Non-pigmented ciliary epithelial cell (primary cell): ENCODE measurements at places on chromosomes 1 and 21.

- DNase-seq, result no peak
Measured at GRCh38 chr1:17004466-17005364, 7.0 kb downstream of the ATP13A2 start.

GRCh38 chr1:198699167-198700015 is 60.6 kb downstream of the PTPRC start:
- no peak for DNase-seq

DNA sequence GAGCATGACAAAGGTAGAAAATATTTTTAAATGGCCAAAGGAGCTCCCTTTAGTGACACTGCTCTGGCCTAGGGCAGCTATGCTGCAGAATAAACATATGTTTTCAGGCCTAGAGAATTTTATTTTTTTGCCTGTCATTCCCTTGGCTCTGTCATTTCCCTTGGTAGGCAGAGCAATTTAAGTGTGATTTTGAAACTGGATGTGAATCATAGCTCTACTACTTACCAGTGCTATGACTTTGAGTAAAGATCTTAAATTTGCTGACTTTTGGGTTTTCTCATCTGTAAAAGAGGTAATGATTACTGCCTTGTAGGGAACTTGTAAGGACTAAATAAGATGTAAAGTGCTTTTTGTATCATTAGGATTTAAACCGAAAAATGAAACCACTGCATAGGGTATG is 189.0 kb upstream of the ZRANB2 start:
- DNase-seq, result no peak

- no peak for DNase-seq
Measured at GRCh38 chr1:233912909-233913308, 8.4 kb downstream of the SLC35F3 start.

GRCh38 chr1:67429011-67429527 is 1.1 kb downstream of the SERBP1 start:
- no peak for DNase-seq

- DNase-seq, result no peak
Measured at GRCh38 chr1:147738739-147739476, 21.5 kb downstream of the GJA5 start.

GRCh38 chr1:207495801-207496792 is at the start of gene CR1:
Gene CR1, plus strand, starts transcription at chr1:207496157. Its CDS starts 111 bp downstream, at chr1:207496268.
- no peak for DNase-seq

DNA sequence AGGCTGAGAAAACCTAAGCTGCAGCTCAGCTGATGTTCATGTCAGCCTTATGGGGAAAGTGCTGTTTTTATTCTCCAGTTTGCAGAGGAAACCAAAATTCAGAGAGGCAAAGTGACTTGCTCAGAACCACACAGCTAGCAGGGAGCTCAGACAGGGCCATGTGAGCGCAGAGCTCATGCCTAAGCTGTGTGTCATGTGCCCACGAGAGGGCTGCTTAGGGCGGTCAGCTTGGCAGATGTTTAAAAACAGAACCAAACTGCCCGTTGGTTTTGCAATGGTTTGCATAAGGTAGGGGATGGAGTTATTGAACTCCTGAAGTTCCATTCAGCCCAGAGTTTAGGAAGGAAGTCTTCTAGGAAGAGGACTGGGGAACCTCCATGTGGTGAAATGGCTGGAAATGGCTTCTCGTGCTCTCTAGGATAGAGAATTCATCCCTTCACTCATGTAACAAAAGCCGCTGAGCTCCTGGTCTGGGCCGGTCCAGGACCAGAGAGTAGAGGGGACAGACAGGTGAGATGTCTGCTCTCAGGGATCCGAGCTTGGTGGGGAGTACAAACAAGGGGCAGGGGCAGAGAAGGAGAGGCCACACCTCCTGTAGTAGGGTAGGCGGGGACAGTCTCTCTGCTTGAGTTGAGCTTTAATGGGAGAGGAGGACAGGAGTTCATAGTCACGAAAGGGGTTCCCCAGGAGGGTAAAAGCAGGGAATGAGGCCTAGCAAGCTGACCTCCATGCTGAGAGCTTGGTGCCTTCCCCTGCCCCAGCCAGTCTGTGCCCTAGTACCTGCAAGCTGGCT is 46.9 kb downstream of the ARHGEF10L start:
- DNase-seq, result peak; percentile 53

DNA sequence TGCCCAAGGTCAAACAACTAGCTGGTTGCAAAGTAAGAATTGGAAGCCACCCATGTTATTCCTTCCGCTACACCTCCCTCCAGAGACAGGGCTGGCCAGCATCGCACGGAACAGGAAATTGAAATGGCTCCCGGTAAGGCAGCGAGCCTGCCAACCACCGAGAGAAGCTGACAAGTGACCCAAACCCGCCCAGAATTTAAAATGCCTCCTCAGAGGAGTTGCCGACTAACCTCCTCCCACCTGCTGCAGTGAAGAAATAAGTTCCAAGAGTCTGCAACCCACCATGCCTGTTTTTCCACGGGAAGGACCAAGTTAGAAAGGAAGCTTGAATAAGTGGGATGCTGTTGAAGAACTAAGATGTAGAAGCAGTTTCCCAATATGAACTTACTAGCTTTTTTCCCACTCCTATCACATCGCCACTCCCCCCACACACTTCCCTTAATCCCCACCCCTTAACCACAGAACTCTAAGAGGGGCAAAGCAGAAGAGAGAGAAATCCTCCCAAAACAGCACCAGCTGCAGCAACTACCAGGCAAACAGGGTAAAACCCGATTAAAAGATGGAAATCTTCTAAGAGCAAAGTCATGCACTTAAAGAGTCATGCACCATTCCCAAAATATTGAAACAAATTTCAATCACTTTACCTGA is 78.6 kb downstream of the TIAM1 start:
- DNase-seq, result no peak

- no peak for DNase-seq
Measured at GRCh38 chr1:236472850-236473788, 50.7 kb upstream of the LGALS8 start.

DNA sequence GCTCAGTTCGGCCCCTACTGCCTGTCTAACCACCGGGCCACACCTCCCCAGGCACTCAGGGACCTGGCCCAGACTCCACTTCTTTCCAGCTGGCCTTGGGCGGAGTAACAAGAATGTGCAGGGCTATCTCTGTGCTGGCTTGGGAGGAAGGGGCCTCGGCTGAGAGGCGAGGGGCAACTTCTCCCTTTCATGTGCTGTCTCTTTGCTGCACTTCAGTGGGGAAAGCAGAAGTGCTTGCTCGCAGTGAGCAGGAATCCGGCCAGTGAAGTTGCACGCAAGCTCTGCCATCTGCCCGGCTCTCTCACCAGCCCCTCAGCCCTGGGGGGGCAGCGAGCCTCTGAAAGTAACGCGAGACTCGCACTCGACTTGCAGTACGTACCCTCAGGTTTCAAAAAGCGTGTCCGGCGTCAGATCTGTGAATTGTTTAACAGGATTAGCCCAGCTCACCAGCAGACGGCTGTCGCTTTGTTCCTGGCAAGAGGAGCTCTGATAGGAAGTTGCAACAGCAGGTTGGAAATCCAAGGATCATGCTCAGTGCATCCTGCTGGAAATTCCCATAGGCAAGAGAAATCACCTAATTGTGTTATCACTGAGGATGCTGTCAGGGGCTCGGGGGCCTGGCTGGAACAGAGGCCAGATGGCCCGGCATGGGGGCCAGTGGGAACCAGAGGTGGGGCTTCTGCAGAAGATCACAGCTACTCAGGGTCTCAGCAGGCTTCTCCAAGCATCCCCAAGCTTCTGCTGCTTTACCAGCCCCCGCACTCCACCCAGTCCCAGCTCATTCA is 221.1 kb downstream of the NPHP4 start:
- DNase-seq, result no peak

GRCh38 chr1:47491341-47491753 is 53.5 kb downstream of the FOXD2 start:
- no peak for DNase-seq

GRCh38 chr1:6490181-6491080 is 1.0 kb downstream of the PLEKHG5 start:
- peak; percentile 18 for DNase-seq

DNA sequence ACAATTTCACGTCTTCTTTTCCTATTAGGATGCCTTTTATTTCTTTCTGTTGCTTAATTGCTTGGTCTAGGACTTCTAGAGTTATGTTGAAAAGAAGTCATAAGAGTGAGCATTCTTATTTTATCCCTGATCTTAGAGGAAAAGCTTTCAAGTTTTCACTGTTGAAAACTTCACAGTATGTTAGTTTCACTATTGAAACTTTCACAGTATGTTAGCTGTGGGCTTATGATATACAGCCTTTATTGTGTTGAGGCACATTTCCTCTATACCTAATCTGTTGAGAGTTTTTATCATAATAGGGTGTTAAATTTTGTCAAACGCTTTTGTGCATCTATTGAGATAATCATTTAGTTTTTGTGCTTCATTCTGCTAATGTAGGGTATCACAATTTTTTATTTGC is 227.1 kb downstream of the LHX8 start:
- no peak for DNase-seq

GRCh38 chr21:26833460-26833939 is 11.7 kb downstream of the ADAMTS1 start:
- DNase-seq, result no peak

GRCh38 chr1:9275567-9276034 is 17.1 kb upstream of the SPSB1 start:
- no peak for DNase-seq

DNA sequence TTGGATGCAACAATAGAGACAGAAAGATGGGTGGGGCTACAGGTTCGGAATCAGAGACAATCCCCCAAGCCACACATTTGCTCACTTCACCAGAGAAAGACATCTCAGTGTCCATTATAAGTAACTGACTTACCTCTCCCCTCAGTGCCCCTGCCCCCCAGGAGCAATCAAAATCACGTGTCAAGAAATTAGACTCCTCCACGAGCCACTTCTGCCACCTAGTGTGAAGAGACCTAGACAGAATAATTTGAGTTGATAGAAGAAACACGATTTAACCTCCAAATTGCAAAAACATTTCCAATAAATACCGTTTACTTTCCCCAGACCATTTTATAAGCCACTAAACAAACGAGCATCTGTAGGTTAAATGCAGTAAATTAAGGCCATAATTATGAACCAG is 123.2 kb downstream of the SLC30A10 start:
- DNase-seq, result no peak

GRCh38 chr1:168631671-168632400 is 55.4 kb downstream of the XCL1 start:
- no peak for DNase-seq

DNA sequence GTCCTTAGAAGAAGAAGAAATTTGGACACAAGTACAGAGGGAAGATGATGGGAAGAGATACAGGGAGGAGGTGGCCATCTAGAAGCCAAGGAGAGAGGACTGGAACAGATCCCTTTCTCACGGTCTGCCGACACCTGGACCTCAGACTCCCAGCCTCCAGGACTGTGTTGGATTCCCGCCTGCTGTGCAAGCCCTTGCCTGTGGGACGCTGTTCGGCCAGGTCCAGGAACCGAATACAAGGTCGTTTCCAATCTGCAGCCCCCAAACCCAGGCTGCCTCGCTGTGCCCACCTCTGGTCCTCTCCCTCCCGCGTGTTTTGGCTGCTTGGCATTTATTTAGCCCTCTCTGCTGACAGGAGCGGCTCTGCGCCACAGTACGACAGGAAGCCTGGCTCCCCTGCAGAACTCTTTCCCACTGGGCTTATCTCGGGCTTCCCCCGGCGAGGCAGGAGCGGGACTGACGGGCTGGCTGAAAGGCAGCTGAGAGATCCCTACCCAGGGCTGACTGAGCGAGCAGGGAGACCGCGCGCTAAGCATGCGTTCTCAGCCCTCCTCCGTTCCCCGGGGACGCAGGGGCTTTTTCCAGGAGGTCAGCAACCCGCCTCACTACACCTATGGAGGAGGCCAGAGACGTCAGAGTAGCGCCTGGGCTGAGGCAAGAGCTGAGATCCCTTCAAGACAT is 238.4 kb downstream of the TNR start:
- no peak for DNase-seq

DNA sequence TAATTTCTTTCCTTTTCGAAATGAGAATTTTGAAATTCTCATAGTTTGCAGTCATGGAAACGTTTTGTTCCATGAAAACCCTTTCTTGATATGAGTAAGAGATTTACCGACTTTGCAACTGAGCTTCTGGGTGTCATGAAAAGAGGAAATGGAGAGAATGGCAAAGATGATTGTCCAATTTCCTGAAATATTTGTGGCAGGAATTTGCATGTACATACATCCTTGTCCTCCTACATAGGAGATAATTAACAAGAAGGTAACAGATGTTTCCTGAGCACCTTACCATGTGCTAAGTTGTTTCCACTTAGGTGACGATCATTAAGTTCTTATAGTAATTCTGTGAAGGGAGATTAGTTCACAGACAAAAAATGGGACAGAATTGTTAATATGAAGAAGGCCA is 170.7 kb downstream of the NEGR1 start:
- DNase-seq, result no peak

GRCh38 chr21:38416791-38417190 is 81.5 kb downstream of the ERG start:
- no peak for DNase-seq

DNA sequence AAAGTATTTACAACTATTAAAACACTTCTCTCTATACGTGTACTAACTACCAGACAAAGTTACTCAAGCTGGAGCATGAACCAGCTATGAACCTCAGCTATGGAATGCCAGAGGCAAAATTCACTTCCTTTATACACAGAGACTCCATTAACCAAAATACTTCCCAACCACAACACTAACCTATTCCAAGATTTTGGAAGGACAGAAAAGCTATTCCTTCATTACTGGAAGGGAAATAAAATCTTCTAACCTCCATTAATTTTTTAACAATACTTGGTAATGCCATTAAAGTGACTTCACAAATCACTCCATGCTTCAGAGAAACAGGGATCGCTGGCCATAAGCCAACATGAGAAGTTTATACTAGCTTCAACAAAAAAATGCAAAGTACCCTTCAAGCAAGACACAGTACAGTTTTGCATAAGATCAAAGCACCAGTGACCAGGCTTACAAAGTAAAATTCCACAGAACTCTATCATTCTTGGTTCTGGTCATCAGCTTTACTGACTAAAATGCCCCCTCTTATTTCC is 58.0 kb downstream of the PUM1 start:
- DNase-seq, result peak; percentile 67

GRCh38 chr21:35862969-35863368 is 197.4 kb downstream of the SETD4 start:
- DNase-seq, result no peak

- DNase-seq, result no peak
Measured at GRCh38 chr1:5954964-5955363, 37.3 kb downstream of the NPHP4 start.

- no peak for DNase-seq
Measured at GRCh38 chr1:17465228-17465627, 25.8 kb upstream of the RCC2 start.

DNA sequence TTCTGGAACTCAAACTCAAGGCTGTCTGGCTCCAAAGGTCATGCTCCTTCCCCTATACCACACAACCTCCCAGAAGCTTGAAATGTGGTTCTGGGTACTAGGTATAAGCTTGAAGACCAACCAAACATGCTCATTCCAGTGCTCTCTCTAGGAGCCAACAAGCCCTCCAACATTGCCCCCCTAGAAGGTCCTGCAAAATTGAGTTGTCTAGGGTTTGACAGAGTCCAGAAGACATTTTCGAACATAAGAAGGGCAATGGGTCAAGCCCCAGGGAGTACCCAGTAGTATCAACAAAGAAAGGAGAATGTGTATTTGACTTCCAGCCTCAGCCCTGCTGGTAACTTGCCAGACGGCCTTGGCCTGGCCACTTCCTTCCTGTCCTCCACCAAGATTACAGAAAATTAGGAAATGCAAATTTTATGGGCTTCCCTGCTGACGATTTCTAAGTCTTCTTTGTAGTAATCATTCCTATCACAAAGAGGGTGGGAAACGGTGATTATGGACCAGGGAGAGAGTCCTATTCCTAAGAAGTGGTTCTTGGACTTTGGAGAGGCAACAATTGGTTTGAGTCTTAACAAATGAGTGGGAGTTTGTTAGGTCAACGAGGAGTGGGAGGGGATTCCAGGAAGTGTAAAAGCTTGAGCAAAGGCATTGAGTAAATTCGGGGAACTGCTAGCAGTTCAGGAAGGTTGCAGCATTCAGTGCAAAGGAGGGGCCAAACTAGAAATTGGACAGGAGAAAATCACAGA is 18.7 kb upstream of the SLAMF1 start:
- no peak for DNase-seq
